Fibroblast of skin of left quadriceps (primary cell): ENCODE measurements at places on chromosomes 1 and 21.

DNA sequence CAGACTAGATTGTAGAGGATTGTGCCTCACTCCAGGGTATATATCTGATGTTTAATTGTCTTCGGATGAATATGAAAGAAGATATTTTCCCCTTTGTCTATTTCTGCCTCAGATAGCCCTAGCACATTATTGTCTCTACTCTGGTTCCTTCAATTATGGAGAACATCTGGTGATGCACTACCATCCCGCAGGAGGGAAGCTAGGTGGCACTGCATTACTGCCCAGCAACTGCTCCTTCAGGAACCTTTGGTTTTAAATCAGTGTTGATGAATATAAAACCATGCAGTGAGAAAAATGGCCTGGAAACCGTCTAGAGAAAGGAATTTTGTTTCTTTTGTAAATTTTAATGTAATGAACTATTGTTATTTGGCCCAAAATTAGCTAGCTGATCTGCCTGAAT is 68.5 kb downstream of the GPR88 start:
- no peak for DNase-seq

GRCh38 chr21:37527103-37527502 is 160.5 kb downstream of the DYRK1A start:
- DNase-seq = no peak

DNA sequence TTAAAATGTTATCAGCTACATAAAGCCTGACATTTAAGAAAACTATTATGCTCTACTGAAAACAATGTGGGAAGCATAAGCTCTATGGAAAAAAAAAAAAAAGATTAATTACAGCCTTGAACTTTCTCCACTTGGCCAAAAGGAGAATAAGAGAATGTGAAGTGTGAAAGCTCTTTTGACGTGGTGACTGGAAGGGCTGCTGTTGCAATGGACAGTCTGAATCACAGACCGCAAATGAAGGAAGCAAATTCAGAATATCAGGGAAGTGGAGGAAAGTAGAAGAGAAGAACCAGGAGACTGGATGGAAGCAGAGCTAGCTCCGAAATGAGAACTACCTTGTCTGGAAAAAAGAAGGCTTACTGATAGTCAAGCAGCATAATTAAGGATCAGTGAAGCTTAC is 106.8 kb downstream of the AK5 start:
- DNase-seq = no peak

GRCh38 chr1:104884939-104885338 is 1135.2 kb downstream of the AMY1C start:
- DNase-seq = no peak

DNA sequence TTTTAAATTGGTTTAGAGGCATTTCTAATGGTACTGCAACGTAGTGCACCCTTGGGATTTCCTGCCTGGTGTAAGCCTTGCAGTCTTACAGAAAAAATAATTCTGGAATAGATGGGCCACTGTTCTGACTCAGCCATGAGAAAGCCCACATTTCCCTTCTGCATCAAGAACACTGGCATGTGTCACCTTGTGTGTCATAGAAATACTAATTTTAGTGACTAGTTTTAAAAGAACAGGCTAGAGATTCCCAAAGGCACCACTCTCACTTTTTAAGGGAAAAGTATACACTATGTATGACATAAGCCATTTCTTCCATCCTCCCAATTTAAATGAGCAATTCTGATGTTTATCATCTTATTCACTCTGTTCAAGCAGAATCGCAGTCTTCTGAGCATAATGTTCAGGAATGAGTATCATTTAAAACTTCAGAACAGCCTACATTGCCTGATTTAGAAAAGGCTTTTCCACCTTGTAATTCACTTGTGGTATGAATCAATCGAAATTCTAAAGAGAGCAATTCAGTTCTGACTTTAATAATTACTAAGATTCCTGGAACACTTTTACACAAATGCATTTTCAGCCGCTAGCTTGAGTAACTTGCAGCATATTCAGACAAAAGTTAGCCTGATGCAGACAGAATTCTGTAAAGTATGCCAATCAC is 18.8 kb downstream of the RGS13 start:
- peak; percentile 21 for DNase-seq
